Ovary (tissue), 10 donors: ENCODE measurements at places on chromosomes 7 and 10.

DNA sequence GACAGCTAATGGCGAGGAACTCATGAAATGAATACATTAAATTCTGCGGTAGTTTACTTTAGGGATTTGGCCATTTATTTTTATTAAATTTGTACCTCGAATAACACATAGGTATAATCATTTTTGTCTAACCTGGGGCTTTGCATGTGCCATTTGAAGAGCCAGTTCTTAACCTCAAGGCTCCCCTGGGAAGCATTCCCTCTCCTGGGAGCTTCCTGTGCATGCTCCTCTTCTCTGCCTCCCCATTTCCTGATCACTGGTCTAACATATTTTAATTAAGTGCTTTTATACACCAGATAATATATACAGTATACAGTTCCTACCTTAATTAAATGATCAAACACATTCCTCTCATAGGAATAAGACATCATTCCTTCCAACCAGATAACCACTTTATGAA lies 183.9 kb upstream of the FZD1 start:
- DNase-seq = no peak

- DNase-seq = no peak
These were observed 111.9 kb upstream of the NRBF2 start for GRCh38 chr10:63021225-63021624.

- DNase-seq = no peak
These were observed 88.8 kb upstream of the PDE1C start for GRCh38 chr7:32158751-32159745.

DNA sequence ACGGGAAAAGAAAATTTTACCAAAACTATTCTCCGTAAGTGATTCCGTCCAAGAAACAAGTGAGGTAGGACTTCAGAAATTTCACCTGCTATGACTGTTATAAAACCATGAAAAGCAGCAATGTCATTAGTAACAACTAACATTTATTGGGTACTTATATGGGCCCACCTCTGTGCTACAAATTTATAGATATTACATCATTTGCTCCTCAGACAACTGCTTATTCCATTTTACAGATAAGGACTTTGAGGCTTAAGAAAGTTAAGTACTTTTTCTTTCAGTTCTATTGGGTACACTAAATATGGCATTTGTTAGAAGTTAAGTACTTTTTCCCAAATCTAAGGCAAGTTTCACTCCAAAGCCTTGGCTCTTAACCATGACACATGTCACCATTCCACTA lies 36.3 kb downstream of the HACD1 start:
- no peak for DNase-seq

DNA sequence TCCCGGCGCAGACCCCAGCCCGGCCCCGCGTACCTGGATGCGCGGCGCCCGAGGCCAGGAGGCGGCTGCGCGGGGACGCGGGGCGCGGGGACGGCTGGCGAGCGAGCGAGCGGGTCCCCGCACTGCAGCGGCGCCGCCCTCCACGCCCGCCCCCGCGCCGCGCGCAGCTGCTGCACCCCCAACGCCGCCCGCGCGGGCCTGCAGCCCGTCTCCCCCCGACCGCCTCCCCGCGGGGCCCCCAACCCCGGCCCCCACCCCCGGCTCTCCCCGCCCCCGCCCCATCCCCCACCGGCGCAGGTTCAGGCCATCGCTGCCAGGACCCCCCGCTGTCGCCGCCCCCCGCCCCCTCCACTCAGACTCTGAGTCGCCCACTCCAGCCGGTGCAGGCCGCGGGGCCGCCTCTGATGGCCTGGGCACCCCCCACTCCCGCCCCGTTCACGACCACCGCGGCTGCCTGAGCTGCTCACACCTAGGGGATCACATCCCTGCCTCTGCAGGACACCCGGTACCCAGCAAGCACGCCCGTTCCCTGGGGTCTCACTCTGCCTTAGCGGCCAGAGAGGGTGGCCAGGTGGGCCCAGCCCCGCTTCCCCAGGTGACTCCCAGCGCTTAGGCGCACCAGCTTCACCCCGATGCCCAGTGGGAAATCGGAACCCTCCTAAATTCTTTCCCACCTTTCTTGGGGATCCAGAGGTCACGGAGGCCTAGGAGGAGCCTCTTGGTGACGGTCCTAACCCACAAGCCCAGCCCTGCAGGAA lies 13.9 kb upstream of the DNAAF5 start:
- peak; percentile 60 for DNase-seq

- no peak for DNase-seq
These were observed 90.3 kb upstream of the LYZL2 start for GRCh38 chr10:30719832-30720231.

GRCh38 chr10:5492322-5492855 lies 7.0 kb downstream of the CALML5 start:
- no peak for DNase-seq
